Ecto neural progenitor cell (in vitro differentiated cells): ENCODE measurements at places on chromosomes 2 and 18.

DNA sequence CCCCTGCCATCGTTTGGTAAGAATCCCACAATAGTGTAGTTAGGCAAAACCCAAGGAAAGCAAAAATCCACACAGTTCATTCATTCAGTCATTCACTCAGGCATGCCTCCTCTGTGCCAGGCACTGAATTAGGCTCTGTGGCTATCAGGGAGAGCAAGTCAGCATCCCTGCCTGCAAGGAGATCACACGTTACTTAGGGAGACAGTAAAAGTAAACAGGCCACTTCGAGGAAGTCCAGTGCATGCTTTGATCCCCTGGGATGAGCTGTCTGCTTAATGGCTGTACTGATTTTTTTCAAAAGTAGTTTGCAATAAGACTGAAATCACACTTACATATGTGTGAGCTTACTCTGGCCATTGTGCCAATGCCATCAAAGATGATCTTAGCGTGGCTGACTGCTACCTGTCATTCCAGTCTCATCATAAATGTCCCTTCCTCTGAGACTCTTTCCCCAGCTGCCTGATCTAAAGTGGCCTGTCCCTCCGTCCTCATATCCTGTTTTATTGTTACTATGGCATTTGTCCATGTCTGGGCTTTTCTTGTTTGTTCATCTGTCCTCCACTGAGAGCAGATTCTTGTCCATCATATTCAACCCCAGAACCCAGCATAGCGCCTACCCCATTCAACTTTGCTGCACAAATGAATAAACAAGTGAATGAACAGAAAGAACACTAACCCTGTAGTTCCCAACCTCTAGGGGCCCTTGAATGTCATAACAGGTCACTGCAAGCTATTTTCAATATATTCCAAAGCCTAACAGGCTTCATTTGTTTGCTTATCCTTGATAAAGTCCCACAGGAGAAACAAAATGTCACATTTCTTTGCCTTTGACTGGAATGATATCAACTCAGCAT, 84.1 kb downstream of the GALNT14 start:
- no peak for DNase-seq

DNA sequence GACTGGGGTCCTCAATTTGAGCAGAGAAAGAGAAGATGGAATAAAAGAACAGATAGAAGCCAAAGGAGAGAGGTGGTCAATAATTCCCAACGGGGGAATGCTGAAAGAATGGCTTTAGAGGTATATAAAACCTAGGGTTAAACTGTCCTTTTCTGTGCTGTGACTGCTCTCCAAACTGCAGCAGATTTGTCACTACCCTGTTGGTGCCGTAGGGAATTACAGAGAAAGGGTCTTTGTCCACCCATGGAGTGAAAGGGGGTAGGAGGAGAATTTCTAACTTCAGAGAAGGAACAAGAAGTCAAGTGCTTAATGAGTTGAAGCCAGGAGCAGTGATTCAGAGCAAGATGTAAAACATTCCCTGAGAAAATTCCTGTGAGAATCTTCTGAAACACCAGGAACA, 486.5 kb downstream of the NUP35 start:
- DNase-seq, result no peak

DNA sequence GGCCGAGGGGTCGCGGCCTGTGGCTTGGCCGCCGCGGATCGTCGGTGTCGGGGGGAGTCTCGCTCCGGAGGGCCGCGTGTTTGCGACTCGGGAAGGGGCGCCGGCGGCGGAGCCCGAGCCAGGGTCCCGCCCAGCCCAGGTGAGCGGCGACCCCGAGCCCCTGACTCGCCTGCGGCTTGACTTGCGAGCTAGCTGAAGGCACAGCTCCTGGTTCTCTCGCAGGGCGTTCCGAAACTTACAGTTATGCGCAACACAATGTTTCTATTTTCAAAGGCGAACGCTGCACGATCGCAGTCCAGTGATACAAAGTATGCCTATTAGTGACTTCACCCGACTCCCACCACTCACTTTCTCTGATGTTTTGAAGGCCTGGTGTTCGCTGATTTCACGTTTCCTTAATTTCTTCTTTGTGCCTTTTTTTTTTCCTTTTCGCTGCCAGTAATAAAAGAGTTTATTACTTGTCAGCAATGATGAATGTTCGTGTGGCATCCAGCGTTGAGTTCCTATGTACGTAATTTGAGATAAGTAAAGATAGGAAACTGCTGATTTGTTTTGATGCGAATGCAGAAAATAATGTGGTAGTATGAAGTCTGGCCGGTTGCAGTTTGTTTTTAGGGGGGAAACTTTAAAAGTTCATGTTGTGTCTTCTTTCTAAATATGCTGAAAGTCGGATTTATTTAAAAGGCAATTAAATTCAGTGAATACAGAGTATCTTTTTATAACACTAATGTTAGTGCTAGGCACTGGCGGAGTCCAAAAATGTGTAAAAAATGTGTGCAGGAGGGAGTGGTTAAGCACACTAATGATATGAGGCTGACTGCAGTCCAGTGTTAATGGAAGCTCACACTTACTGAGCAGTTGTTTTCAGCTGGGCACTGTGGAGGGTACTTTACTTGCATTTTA, 706 bp downstream of the UBXN2A start:
- DNase-seq, result no peak

DNA sequence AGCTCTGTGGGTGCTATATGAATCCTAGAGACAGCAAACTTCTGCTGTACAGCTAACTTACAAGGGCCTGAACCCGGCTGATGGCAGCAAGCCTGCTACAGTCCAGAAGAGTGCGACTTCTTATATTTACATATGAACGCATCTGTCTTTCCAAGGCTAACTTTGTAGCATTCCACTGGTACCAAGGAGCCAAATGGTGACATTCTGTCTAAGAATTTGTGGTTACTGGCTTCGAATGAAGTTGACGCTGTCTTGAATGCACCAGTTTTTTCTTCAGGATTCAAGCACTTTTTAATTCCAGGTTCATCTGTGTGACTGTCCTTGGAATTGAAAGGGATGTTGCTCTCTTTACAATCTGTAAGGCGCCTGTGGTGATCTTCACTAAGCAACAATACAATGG, 42.4 kb downstream of the THUMPD2 start:
- no peak for DNase-seq

DNA sequence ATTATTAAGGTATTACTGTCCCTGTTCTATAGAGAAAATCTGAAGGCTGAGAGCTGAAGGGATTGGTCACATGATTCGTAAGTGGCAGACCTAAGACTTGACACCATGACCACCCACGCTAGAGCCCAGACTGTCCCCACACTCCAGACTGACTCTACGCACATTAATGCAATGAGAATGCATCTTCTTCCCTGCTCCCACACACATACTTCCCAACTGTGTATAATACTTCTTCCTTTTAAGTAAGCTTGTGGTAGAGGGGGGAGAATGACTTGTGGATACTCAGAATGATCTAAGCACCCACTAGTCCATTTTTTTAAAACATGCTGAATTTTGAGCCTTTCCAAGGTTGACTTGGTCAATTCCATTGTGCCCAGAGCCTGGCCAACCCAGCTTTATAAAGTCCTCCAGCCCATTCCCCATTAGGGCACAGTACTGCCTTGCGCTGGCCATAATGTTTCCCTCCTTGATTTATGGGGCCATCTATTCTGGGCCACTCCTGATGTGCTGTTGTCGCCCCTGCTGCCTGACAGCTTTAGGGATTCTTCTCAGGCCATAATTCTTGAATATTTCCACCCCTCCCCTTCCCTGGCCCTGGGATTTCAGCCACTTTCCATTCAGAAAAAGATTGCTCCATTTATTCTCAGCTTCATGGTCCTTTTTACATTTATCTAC, 28.7 kb downstream of the ALK start:
- no peak for DNase-seq

GRCh38 chr18:23012249-23012648, 79.1 kb downstream of the RBBP8 start:
- DNase-seq, result no peak
